Stimulated activated CD4-positive, alpha-beta T cell treated with anti-CD3 and anti-CD28 coated beads, Interleukin-1b, Interleukin-23, amount 100 ng/mL, for 4 hours (primary cell): ENCODE measurements at places on chromosomes 3 and 15.
A peak's percentile ranks its signal among the peaks of the same experiment; 100 is the strongest.

DNA sequence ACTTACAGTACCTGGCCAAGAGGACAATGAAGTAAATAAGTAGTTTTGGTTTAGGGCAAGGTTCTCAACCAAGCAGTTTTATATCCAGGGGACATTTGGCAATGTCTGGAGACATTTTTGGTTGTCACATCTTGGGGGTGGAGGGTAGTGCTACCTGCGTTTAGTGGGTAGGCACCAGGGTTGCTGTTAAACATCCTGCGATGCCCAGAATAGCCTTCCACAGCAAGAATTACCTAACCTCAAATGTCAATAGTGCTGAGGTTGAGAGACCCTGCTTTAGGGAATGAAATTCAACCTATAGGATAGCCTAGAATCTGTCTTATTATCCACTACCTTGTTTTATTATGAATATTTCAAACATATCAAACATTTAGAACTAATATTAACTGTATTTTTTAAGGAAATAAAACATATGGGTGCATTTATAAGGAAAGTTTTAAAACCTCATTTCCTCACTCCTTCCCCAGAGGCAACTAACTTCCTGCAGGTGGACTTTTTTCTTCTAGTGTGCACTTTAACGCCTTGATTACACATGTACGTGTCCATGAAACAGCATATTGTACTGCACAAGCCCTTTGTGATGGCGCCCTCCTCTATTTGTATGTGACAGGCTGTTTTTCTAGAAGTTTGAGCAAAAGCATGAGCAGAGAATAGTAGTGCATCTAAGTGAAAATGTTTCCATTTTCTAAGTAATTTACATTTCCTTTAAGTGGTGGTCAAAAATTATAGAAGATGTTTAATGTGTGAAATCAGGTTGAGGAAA, 57.1 kb downstream of the TRAK1 start:
- DNase-seq: no peak

DNA sequence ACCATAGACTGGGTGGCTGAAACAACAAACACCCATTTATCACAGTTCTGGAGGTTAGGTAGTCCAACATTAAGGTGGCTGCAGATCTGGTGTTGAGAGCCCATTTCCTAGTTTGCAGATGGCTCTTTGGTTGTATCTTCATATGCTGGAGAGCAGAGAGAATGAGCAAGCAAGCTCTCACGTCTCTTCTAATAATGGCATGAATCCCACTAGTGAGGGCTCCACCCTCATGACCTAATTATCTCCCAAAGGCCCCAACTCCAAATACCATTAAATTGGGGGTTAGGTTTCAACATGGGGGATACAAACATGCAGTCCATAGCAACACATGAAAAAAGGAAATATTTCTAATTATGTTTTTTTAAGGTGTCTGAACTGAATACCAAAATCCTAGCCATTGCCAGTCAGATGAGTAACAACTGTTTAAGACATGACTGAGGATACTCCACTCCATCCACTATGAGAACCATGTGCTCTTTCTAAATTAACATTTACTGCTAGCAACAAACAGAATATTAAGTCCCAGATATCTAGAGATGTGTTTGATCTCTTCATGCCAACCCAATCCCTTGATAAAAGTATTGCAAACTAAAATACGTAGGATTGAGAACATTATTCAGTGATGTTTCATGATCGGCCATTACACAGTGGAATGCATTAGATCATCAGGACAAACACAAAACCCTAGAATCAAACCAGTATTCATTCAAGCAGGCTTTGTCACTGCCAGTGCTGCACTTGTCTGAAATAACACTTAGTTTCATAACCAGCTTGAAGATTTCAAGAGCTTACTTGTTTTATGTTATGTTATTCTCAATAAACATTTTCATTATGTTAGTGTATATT, 340.3 kb downstream of the SLC9A9 start:
- DNase-seq: no peak

- no peak for DNase-seq
Measured at GRCh38 chr15:27601239-27601960, 497.7 kb downstream of the OCA2 start.

DNA sequence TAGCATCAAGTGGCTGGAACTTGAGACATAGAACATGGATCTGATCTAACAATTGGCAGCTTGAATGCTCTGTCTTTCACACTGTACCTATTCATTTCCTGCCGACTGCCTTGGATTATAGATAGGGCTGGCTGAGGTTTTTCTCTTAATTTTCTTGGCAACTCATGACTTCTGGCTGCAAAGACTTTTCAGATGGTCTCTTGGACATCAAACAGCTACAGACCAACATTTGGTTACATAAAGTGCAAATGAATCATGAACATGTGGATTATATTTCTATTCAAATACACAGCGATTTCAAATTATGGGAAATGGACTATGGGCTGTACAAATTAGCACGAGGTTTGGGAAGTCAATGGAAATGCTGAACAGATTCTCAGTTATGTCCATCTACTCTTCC, 26.2 kb upstream of the IL16 start:
- DNase-seq: no peak

- no peak for DNase-seq
Measured at GRCh38 chr15:80828796-80829195, 49.6 kb downstream of the CEMIP start.

GRCh38 chr3:147422196-147422595, 13.0 kb downstream of the ZIC1 start:
- DNase-seq: no peak

- no peak for DNase-seq
Measured at GRCh38 chr3:188518416-188518815, 364.5 kb downstream of the LPP start.

GRCh38 chr3:152922554-152922953, 87.6 kb downstream of the P2RY1 start:
- no peak for DNase-seq

GRCh38 chr3:184361932-184362667, 590 bp downstream of the POLR2H start:
- peak; percentile 41 for DNase-seq

GRCh38 chr3:194184265-194184751, 48.4 kb downstream of the HES1 start:
- no peak for DNase-seq

GRCh38 chr15:89652131-89652530, 3.1 kb downstream of the KIF7 start:
- no peak for DNase-seq

DNA sequence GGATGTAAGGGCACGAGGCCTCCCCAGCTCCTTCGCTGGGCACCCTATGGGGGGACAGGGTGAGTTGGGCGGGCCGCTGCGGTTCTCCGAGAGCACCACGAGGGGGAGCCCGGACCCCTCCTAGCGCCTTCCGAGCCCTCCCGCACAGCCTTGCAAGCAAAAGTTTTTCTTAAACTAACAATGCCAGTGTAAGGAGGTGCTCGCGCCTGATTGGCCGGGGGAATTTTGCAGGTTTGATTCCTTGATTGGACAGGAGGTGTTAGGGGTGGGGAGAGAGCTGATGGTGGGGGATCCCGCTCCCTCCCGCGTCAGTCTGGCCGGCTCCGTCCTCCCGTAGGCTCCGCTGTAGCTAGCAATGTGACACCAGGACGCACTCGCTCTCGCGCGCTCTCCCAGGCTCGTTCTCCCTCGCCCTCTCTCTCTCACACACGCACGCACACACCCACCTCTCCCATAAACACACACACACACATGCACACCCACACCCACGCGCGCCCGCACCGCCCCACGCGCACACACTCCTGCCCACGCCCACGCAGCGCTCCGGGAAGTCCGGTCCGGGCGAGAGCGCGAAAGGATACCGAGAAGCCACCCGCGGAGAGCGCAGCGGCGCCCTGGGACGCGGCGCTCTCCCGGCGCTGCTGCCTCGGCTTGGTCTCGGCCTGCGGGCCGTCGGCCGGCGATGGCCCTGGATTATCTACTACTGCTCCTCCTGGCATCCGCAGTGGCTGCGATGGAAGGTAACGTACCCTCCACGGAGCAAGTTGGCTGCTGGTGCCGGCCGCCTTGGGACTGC, at the start of gene EPHB1:
Gene EPHB1 (plus strand): TSS at position 311 of the 796 bp plus-strand sequence.
- peak; percentile 24 for DNase-seq

DNA sequence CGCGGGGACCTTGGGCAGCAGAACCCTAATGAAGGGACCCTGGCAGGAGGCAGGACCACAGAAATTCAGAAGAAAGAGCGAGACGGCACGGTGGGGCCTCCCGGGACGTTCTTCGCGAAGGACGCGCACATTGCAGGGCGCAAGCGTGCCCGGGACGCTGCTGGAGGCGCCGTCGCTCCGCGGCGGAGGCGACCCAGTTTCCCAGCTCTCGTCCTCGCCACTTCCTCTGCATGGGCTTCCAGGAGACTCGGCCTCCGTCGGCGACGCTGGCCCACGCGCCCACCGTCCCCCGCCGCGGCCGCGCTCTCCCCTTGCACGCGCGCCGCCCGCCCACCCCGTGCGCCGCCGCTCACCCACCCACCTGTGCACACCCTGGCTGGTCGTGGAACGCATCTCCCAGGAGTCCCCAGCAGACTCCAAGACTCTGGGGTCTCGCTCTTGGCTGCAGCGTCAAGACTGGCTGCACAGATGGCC, 31.8 kb upstream of the SMAD3 start:
- peak; percentile 15 for DNase-seq

DNA sequence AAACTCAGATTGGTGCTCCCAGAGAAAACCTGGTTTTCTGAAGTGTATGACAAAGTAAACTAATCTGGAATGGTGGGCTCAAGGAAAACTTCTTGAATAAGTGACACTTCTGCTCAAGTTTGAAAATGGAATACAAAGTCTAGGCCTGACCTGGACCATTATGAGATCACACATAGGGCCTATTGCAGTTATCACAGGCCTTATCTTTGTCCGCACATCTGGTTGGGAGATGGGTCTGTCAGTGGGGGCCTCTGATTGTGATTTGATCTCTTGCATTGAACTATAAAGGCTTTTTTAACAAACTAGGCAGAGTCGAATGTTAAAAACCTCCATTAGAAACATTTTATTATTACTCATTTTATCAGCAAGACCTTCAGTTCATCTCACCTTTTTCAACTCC, 405.6 kb downstream of the PTPRG start:
- no peak for DNase-seq

GRCh38 chr3:27360113-27361078, 8.8 kb downstream of the NEK10 start:
- no peak for DNase-seq

GRCh38 chr15:76160426-76161152, 100.8 kb downstream of the TMEM266 start:
- no peak for DNase-seq

DNA sequence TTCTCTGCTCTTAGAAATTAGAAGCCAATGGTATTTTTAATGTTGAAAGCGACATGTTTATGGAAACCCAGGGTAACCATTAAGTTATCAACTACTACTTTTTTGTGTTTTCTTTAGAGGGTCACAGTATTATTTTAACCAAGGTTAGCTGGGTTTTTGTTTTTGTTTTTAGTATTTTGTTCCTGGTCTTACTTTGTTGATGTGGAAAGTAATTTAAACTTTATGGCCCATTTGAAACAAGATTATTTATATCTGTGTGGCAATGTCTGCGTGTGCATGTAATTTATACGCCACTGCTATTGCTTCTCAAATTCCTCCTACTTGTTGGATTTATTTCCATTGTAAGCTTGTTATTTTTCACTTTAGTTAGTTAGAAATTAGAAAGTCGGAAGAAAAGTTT, 722.1 kb upstream of the NR2F2 start:
- no peak for DNase-seq

DNA sequence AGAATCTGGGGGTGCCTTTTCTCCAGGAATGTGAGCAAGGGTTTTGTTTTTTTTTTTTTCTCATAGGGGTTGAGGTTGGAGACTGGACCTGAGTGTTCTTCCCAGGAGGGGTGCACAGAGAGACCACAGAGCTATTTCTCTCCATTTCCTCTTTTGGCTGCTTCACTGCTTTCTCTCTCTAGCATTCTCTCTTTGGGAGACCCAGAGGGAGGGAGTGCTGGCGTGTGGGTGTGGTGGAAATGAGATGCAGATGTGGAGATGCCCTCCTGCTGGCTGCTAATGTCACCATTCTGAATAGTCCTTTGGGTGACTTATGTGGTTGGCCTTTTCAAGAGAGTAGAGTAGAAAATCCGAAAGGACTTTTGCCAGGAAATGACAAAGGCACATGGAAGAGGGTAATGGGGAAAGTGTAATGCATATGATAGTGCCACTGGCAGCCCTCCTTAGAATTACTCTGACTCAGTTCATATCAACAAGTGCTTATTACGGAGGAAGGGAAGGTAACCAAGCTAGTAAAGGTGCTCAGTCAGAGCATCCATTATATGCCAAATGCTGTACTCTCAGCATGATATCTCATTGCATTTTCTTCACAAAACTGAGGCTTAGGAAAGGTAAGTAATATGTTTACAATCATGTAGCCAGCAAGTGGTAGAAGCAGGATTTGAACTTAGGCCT, 1.9 kb downstream of the SYN2 start:
- DNase-seq: no peak

GRCh38 chr15:39327005-39327730, 253.7 kb upstream of the THBS1 start:
- DNase-seq: no peak

DNA sequence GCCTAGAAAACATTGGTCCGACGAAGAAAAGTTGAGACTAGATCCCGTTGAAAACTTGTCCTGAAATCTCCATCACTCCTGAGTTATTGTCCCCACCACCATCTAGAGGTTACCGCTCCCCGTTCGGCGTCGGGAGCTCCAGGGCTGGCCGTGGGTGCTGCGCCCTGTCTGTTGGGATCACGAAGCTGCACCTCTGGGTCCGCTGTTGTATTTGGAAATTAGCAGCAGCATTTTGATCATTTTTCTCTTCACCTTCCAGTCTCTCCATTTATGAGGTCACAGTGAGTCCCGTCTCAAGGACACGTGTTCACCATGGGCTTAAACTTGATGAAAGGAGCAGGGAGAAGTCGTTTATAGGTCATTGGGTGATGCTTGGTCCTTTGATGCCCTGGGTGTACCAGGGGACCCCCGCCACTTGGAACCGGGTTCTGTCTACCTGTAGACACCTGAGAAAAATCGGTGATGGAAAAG, 565 bp downstream of the MANF start:
- DNase-seq: no peak

DNA sequence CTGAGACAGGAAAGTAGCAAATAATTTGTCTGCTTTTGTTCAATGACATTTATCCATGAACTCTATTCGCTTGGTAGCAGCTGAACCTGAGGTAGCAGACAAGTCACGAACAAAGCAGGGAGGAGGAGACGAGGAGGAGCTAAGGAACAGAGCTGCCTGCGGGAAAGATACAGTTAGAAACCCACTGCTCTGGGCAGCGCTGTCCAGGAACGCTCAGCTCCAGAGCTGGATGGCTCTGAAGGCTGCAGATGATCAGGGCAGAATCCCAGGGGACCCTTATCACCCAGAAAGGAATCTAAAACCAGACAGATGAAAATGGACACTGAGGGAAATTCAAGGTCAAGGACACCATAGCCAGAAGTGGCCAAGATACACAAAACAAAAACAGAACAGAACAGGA, 257.8 kb downstream of the CD47 start:
- no peak for DNase-seq

DNA sequence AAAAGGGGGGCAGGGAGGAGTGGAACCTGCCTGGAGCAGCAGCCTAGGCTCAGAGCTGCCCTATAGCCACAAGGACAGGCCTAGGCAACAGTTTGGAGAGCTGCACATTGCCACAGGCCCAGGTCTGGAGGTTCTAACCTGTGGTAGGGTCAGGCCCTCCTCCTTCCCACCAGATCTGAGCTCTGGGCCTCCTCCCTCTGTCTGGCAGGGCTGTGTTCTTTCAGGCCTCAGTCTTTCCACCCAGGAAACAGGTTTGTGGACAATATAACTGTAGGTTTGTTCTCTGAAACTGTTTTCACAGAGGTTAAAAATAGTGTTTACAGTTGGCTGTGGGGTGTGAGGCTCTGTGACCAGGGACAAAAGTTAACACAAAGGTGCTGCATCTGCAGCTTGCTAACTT, 9.0 kb upstream of the CAMKV start:
- DNase-seq: no peak

- no peak for DNase-seq
Measured at GRCh38 chr3:100682854-100683760, 26.2 kb upstream of the TFG start.
